ENCODE measurements at places on chromosomes 1 and 21. TPM values are rescaled to one million over a fixed set of nuclear protein-coding genes. Genes with fewer than 3 reads are reported as not detected.

GRCh38 chr1:24463776-24464735 lies 38.6 kb upstream of the RCAN3 start:
- peak overlapping the region; percentile 34 for H3K27ac ChIP-seq
- H3K36me3 ChIP-seq = peaks cover 5% of the 10 kb centered on the region
- DNase-seq = peak; percentile 79
- no peaks in the 10 kb centered on the region for H3K27me3 ChIP-seq
- H3K4me1 ChIP-seq = peaks cover 2% of the 10 kb centered on the region

GRCh38 chr1:19515201-19515600 lies 29.9 kb upstream of the CAPZB start:
- H3K36me3 ChIP-seq = no peaks in the 10 kb centered on the region
- no peaks in the 10 kb centered on the region for H3K4me1 ChIP-seq
- DNase-seq = no peak
- H3K4me3 ChIP-seq = no peak overlapping the region

DNA sequence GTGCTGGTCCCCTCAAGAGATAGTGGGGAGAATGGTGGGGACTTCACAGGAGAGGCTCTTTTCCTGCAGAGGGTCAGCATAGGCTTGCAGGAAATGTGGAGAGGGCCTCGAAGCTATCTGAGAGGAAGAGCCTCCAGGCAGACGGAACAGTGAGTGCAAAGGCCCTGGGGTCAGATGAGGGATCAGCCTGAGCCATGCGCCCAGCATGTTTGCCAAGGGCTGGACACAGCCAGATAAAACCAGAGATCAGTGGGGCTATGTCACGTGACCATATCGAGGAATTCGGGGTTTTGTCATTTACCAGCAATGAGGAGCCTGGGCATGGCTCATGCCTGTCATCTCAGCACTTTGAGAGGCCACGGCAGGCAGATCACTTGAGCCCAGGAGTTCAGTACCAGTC lies 6.5 kb upstream of the UTS2 start:
- H3K4me3 ChIP-seq = no peak overlapping the region
- H3K4me1 ChIP-seq = no peaks in the 10 kb centered on the region
- H3K36me3 ChIP-seq = no peaks in the 10 kb centered on the region
- H3K27me3 ChIP-seq = no peaks in the 10 kb centered on the region

DNA sequence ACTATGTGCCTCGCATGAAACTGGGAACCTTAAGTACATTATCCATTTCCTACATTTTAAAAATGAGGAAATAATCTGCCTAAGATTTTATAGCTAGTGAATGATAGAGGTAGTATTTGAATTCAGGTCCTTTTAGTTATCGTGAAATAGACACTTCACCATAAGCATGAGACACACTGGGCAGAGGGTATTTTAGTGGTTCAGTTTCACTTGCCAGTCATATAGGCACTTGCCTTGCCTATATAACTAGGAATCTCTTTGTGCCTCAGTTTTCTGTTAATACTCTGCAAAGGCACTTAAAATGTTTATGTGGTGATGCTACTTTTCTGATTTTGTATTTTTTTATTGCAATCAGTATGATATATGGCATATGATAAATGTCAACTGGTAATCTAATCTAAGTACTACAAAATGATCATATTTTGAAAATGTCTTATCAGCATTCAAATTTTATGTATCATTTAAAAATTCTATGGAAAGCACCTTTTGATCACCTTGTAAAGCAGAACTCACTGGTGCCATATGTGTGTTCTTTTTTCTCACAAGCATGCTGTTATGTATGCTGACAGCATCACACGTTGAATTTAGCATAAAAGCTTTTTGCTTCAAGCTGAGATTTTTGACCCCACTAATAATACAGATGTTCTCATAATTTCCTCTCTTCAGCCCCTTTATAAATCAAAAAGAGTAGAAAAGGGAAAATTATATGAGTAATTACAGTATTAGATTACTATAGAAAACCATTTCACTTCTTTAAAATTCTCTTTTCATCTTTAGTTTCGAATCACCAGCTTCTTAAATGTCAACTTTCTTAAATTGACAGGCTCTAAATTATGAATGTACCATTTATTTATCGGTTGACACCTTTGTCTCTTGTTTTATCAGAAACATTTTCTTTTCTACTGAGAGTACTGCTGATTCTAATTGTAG lies 52.6 kb downstream of the RPS6KC1 start:
- DNase-seq = no peak
- peaks cover 11% of the 10 kb centered on the region for H3K36me3 ChIP-seq
- no peak overlapping the region for H3K27ac ChIP-seq
- no peaks in the 10 kb centered on the region for H3K4me1 ChIP-seq
- H3K27me3 ChIP-seq = no peaks in the 10 kb centered on the region

- no peaks in the 10 kb centered on the region for H3K4me1 ChIP-seq
- H3K36me3 ChIP-seq = no peaks in the 10 kb centered on the region
- no peak overlapping the region for H3K27ac ChIP-seq
Measured at GRCh38 chr1:115710859-115711624, 57.5 kb downstream of the CASQ2 start.

DNA sequence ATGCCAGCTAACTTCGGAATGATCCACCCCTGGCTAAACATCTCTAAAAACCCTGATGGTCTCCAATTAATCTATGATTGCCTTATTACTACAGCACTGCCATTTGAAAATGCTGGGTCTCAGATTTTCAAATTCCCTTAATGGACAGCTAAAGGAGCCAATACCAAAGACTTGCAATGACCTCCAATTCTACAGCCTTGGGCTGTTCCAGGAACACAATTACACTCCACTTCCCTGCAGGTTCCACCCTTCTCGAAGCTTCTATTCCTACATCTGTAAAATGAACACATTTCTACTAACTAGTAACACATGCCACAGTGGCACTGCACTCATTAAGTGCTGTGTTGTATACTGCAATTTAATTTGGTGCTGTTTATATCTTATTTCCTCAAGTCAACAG lies 85.7 kb upstream of the AK4 start:
- H3K36me3 ChIP-seq = peaks cover 12% of the 10 kb centered on the region
- H3K4me1 ChIP-seq = peaks cover 2% of the 10 kb centered on the region
- H3K27ac ChIP-seq = no peak overlapping the region

DNA sequence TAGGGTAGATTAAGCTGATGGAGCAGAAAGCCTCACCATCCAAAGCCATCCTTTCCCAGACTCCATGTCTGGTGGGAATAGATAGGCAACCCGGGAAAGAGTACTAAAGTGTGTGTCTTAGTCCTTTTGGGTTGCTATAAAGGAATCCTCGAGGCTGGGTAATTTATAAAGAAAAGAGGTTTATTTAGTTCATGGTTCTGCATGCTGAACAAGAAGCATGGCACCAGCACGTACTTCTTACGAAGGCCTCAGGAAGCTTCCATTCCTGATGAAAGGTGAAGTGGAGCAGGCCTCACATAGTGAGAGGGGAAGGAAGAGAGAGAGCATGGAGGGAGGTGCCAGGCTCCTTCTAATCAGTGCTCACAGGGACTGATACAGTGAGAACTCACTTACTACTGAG lies 6.2 kb upstream of the SLC37A1 start:
- no peak overlapping the region for H3K4me3 ChIP-seq
- H3K4me1 ChIP-seq = no peaks in the 10 kb centered on the region
- no peak for DNase-seq
- H3K27me3 ChIP-seq = no peaks in the 10 kb centered on the region
- no peaks in the 10 kb centered on the region for H3K36me3 ChIP-seq

GRCh38 chr1:183873642-183874041 lies 68.7 kb downstream of the RGL1 start:
- H3K4me1 ChIP-seq = peaks cover 6% of the 10 kb centered on the region
- no peak overlapping the region for H3K27ac ChIP-seq
- no peak for DNase-seq
- H3K27me3 ChIP-seq = no peaks in the 10 kb centered on the region
- no peaks in the 10 kb centered on the region for H3K36me3 ChIP-seq

- H3K27me3 ChIP-seq = no peaks in the 10 kb centered on the region
- no peak for DNase-seq
- H3K4me1 ChIP-seq = peaks cover 4% of the 10 kb centered on the region
- H3K4me3 ChIP-seq = no peak overlapping the region
- no peak overlapping the region for H3K27ac ChIP-seq
- 0 out of 2 replicates have a peak, but pooled peaks cover 6% of the 10 kb centered on the region for H3K36me3 ChIP-seq
Measured at GRCh38 chr1:212752252-212752933, 39.2 kb downstream of the NSL1 start.

DNA sequence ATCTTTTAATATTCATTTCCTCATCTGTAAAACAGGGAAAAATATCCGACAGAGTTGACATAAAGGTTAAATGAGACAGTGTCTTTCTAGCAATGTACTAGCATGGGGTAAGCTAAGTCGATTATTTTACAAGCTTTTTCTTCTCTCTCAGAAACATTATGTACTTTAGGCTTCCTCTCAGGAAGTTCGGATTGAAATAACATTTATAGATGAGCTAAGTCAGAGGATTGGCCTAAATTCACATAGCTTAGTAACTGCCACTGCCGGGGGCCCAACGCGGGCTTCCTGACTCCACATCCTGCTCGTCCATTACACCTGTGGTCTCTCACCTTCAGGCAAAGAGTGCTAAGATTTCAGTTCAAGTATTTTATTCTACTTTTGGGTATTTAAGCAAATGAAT lies 462.3 kb upstream of the NFIA start:
- DNase-seq = no peak
- H3K27me3 ChIP-seq = no peaks in the 10 kb centered on the region
- H3K36me3 ChIP-seq = no peaks in the 10 kb centered on the region
- no peak overlapping the region for H3K27ac ChIP-seq
- H3K4me1 ChIP-seq = no peaks in the 10 kb centered on the region
- no peak overlapping the region for H3K4me3 ChIP-seq

GRCh38 chr1:93559045-93559444 lies 111.1 kb downstream of the FNBP1L start:
- H3K4me1 ChIP-seq = no peaks in the 10 kb centered on the region
- H3K27me3 ChIP-seq = no peaks in the 10 kb centered on the region
- DNase-seq = no peak
- H3K36me3 ChIP-seq = peaks cover 60% of the 10 kb centered on the region
- no peak overlapping the region for H3K27ac ChIP-seq

DNA sequence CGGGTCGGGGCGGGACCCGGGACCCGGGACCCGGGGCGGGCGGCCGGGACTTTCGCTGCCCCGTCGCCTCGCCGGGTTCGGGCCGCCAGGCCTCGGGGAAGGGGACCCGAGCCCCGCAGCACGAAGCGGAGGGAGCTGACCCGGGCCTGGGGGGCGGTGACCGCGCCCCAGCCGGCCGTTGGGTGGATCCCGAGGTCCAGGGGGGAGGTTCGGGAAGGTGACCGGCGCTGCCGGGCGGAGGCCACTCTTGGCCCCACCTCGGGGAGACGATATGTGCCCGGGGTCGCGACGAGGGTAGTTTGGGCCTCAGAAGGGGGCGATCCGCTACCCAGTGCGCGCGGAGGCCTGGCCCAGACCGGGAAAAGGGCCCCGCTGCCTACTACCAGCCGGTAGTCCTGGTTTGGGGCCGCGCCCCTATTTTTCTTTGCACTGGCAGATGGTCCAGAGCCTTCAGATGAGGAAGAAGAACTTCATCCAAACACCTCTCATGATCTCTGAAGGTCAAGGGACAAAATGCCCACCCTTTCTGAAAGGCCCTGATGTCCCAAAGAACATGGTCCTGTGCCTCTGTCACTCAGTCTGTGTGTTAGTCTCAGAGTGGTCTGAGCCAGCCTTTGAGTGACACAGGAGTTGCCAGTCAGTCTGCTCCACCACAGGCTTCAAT lies 766 bp downstream of the AGO4 start:
- no peak overlapping the region for H3K27ac ChIP-seq
- no peaks in the 10 kb centered on the region for H3K27me3 ChIP-seq
- H3K36me3 ChIP-seq = 0 out of 2 replicates have a peak, but pooled peaks cover 2% of the 10 kb centered on the region
- DNase-seq = peak; percentile 33
- H3K4me1 ChIP-seq = no peaks in the 10 kb centered on the region

- H3K36me3 ChIP-seq = peaks cover 50% of the 10 kb centered on the region
- H3K4me1 ChIP-seq = peaks cover 2% of the 10 kb centered on the region
- H3K27ac ChIP-seq = no peak overlapping the region
- H3K27me3 ChIP-seq = no peaks in the 10 kb centered on the region
- no peak for DNase-seq
Measured at GRCh38 chr1:155326631-155327037, 5.9 kb downstream of the RUSC1 start.

DNA sequence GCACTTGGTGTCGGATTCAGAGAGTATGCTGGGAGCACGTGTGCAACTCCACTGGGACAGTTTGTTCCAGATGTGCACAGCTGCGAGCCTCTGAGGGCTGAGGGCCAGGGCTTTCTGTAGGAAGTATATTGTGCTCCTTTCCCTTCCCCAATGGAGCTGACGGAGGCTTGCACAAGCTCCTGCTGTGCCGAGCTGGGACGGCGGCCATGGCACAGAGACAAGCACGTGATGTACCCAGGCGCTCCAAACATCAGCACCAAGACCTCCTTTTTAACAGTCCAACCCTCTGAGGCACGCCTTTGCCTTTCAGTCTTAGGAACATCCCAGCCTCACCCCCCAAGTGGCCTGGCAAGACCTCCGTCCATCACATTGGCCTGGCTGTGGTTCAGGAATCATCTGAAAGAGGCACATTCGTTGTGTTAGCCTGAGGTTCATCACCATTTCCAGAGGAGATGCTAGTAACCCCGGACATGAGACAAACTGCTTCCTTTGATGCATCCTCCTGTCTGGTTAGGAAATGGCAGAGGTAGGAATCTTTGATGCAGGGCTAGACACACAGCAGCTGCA lies 339.2 kb upstream of the KAZN start:
- H3K4me3 ChIP-seq = no peak overlapping the region
- no peaks in the 10 kb centered on the region for H3K27me3 ChIP-seq
- DNase-seq = no peak
- no peaks in the 10 kb centered on the region for H3K36me3 ChIP-seq
- peaks cover 2% of the 10 kb centered on the region for H3K4me1 ChIP-seq
- no peak overlapping the region for H3K27ac ChIP-seq

DNA sequence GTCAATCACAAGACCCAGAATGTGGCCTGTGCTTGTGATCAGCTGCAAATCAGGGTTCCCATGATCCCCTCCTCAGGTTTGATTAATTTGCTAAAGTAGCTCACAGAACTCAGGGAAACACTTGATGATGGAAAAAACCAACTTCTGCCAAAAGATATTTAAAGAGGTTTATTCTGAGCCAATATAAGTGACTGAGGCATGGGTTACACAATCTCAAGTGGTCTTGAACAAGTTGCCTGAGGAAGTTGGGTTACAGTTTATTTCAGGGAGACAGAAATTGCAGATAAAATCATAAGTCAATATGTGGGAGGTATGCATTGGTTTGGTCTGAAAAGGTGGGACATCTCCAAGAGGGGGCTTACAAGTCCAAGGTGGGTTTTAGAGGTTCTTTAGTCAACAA lies 243.1 kb downstream of the S1PR1 start:
- H3K4me1 ChIP-seq = no peaks in the 10 kb centered on the region
- no peak for DNase-seq
- no peaks in the 10 kb centered on the region for H3K27me3 ChIP-seq
- no peak overlapping the region for H3K4me3 ChIP-seq

DNA sequence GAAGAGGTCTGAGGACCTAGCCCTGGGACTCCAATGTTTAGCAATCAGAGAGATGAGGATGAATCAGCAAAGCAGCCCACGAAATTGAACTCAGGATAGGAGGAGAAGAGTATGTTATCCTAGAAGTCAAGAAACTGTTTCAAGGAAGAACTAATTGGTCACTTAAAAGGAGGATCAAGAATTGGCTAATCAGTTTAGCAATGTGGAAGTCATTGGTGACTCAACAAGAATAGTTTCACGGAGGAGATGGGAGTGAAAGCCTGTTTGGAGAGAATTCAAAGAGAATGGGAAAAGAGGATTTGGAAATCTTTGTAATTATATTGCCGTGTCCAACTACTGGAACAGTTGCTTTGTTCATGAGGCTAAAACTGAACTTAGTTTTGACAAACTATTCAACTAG lies 7.4 kb downstream of the HMCN1 start:
- peaks cover 2% of the 10 kb centered on the region for H3K36me3 ChIP-seq
- no peaks in the 10 kb centered on the region for H3K27me3 ChIP-seq
- no peak overlapping the region for H3K4me3 ChIP-seq
- no peaks in the 10 kb centered on the region for H3K4me1 ChIP-seq

The HCRTR1 gene
- total RNA-seq = not detected

The FCAMR gene
- total RNA-seq = not detected

The FAM151A gene
- total RNA-seq = not detected

The TIE1 gene
- 1.2 TPM for total RNA-seq

The CFAP45 gene
- total RNA-seq = 0.85 TPM

The SYT14 gene
- 8.8 TPM for total RNA-seq

The MYOM3 gene
- 0.07 TPM for total RNA-seq

The SPRR2F gene
- not detected for total RNA-seq

All from H9 (cell line).